ENCODE measurements at places on chromosomes 13 and 19.

GRCh38 chr19:24033963-24034342 lies 53.0 kb upstream of the ZNF254 start:
- DNase-seq = peak; percentile 66

DNA sequence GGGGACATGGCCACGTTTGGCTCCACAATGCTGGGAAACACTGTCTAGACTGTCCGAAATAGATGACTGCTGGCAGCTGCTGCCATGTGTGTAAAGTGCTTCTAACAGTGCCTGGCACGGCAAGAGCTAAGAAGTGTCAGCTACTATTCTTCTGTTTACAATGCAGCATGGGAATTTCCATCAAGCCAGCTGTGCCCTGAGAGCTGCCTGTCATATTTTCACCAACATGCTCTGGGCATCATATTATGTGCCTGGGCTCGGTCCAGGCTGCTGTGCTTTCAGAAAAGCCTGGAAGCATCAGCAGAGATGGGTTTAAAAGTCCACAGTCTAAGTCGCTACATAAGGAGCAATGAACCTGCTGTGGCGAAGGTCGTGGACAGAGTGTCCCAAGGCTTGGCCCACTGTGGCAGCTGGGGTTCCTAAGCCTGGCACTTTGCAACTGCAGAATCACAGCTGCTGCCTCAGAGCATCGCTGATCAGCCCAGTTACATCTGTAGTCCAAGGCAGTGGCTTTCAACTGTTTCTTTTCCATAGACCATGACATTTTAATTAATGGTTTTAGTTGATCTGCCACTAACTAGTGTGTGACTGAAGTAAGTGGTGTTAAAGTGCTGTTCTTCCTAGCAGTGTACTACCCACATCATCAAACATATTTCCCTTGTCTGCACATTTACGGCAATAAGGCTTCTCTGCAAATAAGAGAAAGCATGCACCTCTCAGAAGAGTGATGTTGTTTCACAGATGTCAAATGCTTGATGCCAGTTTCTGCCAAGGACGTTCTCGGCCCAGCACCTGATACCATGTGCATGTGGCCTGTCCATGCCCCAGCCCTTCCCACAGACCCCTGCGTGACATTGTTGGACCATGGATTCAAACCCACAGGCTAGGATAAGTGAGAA lies 95.7 kb upstream of the C1QTNF9B start:
- DNase-seq = no peak

GRCh38 chr19:30353394-30353945 lies 18.7 kb upstream of the ZNF536 start:
- DNase-seq = no peak

DNA sequence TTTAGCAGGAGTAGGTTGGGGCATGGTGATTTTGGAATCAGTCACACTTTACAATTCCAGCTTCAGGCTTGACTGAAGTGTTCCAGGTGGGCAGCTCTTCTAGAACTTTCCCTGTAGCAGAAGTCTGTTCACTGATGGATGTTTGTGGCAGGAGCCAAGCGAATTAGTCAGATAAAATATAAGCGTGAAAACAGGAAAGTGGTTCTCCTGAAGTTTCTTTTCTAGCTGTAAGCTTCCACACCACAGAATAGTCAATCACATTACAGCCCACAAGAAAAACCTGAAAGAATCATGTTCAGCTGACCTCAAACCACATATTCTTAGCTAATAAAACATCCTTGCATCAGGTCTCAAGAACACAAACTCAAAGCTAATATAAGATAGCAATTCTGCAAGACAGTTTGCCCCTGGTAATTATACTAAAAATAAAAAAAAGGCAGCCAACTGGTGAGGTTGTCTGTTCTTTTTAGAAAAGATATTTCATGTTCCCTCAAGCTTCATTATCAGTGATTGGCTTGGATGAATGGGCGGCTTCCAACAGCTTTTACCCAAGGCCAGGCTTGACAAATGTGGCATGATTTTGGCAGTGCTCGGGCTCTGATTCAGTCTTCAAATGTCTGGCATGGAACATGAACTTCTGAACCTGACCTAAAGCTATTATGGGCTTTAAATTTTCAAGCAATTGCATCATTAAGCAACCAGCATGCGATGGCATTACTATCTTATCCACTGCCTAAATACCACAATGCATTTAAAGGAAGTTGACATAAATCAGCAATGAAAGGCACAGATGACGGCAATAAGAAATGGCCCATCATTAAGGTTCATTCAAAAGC lies 136.8 kb downstream of the DCLK1 start:
- no peak for DNase-seq

- no peak for DNase-seq
These were observed 27.2 kb upstream of the CBY2 start for GRCh38 chr13:45674908-45675307.

GRCh38 chr13:98792321-98792720 lies 39.8 kb upstream of the SLC15A1 start:
- no peak for DNase-seq

DNA sequence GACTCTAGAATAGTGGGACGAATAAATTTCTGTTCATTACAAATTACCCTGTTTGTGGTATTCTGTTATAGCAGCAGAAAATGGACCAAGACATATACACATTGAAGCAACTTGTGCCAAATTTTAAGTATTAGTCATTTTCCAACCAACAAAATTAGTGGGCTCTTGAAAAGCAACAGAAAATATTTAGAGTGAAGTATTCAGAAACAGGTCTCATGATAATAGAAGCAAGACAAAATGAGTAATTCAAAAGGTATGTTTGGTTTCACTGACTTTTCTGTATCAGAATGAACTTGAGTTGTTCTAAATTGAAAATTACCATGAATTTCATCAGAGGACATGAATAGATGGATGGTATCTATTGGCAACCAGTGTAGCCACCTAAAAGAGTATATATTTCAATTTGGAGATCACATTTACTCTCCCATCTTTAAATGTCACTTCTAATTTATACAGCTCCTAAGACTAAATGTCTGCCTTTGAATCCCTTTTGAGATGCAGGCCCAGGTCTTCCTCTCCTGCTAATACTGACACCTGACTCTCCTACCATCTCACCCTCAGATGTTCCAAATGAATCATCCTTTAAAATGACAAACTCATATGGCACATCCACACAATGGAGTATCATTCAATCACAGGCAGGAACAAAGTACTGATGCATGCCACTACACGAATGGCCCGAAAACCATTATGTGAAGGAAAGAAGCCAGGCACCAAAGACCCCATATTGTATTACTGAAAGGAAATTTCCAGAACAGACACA lies 40.7 kb upstream of the DOCK9 start:
- no peak for DNase-seq

- no peak for DNase-seq
These were observed 22.6 kb downstream of the KLF5 start for GRCh38 chr13:73081256-73081915.

DNA sequence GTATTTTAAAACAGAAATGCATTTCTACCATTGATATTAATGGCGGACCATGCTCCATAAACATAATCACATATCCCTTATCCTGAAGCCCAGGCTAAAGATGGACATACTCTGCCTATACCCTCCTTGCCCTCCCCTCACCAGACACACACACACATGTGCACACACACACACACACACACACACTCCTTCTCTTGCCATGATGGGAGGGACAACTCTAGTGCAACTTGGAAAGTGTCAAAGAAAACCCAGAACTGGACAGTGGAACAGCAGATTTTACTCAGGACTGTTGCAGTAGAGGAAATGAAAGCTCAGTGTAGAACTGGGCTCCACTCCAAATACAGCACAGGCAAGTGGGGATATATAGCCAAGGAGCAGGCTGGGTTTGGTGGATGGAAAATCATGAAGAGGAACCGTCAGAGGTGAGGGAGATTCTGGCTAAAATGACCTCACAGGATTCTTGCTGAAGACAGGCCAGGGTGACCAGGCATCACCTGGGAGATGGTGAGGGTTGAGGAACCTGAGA lies 40.8 kb downstream of the TNFRSF19 start:
- DNase-seq = peak; percentile 50

DNA sequence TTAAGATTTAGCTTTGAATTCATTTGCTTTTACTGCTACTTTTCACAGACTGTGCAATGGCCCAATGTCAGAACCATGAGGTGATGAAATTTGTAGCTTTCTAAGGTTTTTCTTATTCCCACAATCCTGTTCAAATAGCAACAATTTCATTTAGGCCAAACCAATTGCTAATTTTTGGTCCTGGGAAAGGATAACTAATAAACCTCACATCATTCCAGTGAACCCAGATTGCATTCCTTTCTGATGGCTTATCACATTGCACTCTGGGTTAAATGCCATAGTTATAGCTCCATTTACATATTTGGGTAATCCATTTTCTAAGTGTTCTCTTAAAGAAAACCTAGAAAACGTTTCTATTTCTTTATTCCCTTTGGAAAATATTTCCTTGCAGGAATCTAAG lies 22.9 kb upstream of the POMP start:
- DNase-seq = no peak
